Activated T-cell treated with anti-CD3 and anti-CD28 coated beads, Interleukin-2, amount 50 U/mL, for 72 hours (primary cell): ENCODE measurements at places on chromosomes 3 and 15.
A peak's percentile ranks its signal among the peaks of the same experiment; 100 is the strongest.

DNA sequence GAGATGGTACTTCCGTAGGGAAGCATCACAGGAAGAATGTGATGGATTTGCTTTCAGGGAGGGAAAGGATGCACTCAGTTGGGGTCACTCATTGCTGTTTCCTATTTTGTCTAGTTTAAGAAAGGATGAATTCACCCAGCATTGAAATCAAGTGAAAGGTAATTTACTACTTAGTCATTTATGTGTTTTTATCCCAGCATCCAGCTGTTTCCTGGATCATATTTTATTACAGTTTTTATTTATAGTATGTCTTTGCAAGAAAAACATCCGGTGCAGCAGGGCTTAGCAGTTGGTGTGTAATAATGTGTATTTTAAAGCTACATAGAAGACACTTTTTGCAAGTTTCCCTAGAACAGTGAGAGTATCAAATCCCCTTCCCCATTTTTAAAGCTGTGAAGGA lies 37.4 kb upstream of the GOLGA8B start:
- no peak overlapping the region for H3K4me3 ChIP-seq
- H3K27ac ChIP-seq: no peak overlapping the region
- H3K36me3 ChIP-seq: no peaks in the 10 kb centered on the region
- no peaks in the 10 kb centered on the region for H3K4me1 ChIP-seq
- peaks cover 34% of the 10 kb centered on the region for H3K27me3 ChIP-seq
- no peak for DNase-seq

GRCh38 chr15:61811952-61812351 lies 248.3 kb downstream of the VPS13C start:
- H3K27ac ChIP-seq: no peak overlapping the region
- no peaks in the 10 kb centered on the region for H3K4me1 ChIP-seq
- peaks cover 28% of the 10 kb centered on the region for H3K27me3 ChIP-seq

- no peaks in the 10 kb centered on the region for H3K27me3 ChIP-seq
- H3K4me1 ChIP-seq: peaks cover 31% of the 10 kb centered on the region
- peaks cover 10% of the 10 kb centered on the region for H3K36me3 ChIP-seq
- H3K4me3 ChIP-seq: peak overlapping the region; percentile 94
- peak overlapping the region; percentile 20 for H3K27ac ChIP-seq
Measured at GRCh38 chr3:171461525-171461917, 1.3 kb upstream of the TNIK start.

DNA sequence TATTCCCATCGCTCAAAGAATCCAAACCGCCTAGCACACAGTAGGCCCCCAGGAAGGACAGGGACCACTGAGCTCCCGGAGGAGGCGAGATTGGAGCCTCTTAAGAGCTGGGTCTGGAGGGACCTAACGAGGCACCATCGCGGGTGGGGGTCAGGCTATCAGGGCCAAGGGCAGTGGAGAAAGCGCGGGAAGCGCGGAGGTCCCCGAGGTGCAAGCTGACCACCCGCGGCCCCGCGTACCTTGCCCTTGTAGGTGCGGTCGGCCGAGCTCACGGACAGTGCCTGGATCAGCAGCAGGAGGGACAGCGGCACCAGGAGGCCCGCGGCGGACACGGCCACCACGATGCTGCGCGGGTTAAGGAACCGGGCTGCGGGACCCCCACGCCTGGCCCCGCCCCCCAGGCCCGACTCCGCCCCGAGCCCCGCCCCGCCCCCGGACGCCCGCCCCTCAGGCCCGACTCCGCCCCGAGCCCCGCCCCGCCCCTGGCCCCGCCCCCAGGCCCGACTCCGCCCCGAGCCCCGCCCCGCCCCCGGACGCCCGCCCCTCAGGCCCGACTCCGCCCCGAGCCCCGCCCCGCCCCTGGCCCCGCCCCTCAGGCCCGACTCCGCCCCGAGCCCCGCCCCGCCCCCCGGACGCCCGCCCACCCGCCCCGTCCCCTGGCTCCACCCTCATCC lies 3.9 kb downstream of the ZDHHC19 start:
- peak overlapping the region; percentile 84 for H3K4me3 ChIP-seq
- H3K36me3 ChIP-seq: no peaks in the 10 kb centered on the region
- H3K27ac ChIP-seq: no peak overlapping the region
- peaks cover 7% of the 10 kb centered on the region for H3K27me3 ChIP-seq
- H3K4me1 ChIP-seq: peaks cover 19% of the 10 kb centered on the region

DNA sequence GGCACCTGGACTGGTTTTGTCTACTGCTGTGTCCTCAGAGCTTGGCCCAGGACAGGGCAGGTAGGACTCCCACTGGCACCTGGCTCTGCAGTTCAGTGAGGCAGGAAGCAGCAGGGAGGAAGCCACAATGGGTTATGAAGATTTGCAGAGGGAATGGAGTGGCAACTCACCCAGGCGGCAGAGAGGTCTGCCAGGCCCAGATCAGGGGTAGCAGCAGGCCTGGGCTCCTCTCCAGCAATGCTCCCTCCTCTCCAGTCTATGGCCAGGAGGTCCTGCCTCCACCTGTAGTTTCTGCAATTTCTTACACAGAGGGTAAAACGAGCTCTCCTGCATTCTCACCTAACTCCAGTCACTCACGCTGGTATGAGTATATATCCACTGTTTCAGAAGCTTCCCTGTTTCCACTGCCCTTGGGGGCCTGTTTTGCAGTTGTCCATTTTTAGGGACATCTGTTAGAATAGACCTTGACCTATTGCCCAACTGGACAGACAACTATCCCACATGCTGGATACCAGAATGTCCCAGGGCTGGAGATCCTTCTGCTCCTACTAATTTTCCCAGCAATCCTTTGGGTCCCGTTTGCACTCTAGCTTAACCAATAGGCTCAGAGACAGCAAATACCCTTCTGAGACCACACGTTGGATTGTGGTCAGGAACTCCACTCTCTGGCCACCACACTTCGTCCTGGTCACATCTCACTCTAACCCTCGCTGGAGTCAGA lies 35.2 kb downstream of the HMCES start:
- DNase-seq: peak; percentile 23
- peak overlapping the region; percentile 79 for H3K27ac ChIP-seq
- peaks cover 53% of the 10 kb centered on the region for H3K4me1 ChIP-seq
- H3K36me3 ChIP-seq: peaks cover 5% of the 10 kb centered on the region

GRCh38 chr3:66115858-66116654 lies 77.3 kb upstream of the MAGI1 start:
- no peaks in the 10 kb centered on the region for H3K36me3 ChIP-seq
- H3K27ac ChIP-seq: no peak overlapping the region
- H3K27me3 ChIP-seq: peaks cover 16% of the 10 kb centered on the region
- no peak for DNase-seq

GRCh38 chr3:189778340-189778950 lies 147.3 kb downstream of the TP63 start:
- H3K4me3 ChIP-seq: no peak overlapping the region
- H3K4me1 ChIP-seq: peaks cover 15% of the 10 kb centered on the region
- peaks cover under 1% of the 10 kb centered on the region for H3K27me3 ChIP-seq

- H3K4me3 ChIP-seq: no peak overlapping the region
- peaks cover 22% of the 10 kb centered on the region for H3K4me1 ChIP-seq
- no peaks in the 10 kb centered on the region for H3K36me3 ChIP-seq
- H3K27me3 ChIP-seq: no peaks in the 10 kb centered on the region
- H3K27ac ChIP-seq: no peak overlapping the region
- DNase-seq: no peak
Measured at GRCh38 chr3:27360113-27361078, 8.8 kb downstream of the NEK10 start.

- no peaks in the 10 kb centered on the region for H3K27me3 ChIP-seq
- peak overlapping the region; percentile 94 for H3K4me3 ChIP-seq
- DNase-seq: peak; percentile 60
Measured at GRCh38 chr15:74616366-74616939, 817 bp downstream of the CLK3 start.

DNA sequence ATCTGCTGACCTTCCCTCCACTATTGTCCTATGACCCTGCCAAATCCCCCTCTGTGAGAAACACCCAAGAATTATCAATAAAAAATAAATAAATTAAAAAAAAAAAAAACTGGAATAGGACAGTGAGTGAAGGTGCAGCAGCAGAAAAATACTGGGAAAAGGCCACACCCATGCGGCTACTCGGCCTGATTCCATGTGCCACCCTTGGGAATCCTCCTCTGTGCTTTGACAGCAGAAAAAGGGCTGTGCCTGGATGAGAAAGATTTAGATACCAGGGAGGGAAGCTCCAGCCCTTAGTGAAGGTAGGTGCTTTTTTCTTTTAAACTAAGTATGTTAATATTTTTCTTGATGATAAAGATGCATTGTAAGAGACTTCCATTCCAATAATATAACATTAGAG lies 107.8 kb downstream of the CTNNB1 start:
- no peak for DNase-seq
- H3K27me3 ChIP-seq: no peaks in the 10 kb centered on the region
- no peaks in the 10 kb centered on the region for H3K36me3 ChIP-seq
- no peak overlapping the region for H3K27ac ChIP-seq

DNA sequence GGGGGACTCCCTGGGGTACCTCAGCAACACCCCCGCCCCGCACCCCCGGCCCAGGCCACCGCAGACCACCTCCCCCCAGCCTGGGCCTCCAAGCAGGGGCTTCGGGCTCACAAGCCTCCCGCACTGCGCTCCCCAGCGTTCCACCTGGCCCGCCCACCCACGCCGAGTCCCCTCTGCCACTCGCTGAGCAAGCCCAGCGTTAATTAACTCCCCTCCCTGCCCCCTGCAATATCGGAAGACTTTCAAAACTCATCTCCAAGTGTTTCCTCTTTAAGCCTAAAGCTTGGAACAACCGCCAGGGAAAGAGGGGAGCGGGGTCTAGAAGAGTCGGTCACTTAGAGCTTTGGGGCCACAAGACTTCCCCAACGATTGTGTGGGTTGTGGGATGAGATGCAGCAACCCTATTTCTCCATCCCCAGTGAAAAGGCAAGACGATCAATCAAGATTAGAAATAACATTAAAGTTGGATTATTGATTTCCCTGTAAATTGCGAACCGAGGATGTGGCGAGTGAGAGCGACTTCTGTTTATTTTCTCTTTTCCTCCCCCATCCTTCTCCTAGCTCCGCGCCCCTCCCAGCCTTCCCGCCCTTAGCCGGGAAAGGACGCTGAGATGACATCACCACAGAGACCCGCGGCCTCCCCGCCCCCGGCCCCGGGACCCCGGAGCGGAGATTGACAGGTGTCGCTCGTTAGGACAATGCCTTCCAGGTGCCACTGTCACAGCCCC lies 30.2 kb downstream of the NR2F2 start:
- no peak for DNase-seq
- peaks cover 77% of the 10 kb centered on the region for H3K27me3 ChIP-seq
- H3K27ac ChIP-seq: no peak overlapping the region
- H3K4me1 ChIP-seq: peaks cover 30% of the 10 kb centered on the region
- H3K4me3 ChIP-seq: no peak overlapping the region

GRCh38 chr15:33119865-33120264 lies 74.6 kb downstream of the FMN1 start:
- no peaks in the 10 kb centered on the region for H3K4me1 ChIP-seq
- H3K27ac ChIP-seq: no peak overlapping the region
- DNase-seq: no peak

DNA sequence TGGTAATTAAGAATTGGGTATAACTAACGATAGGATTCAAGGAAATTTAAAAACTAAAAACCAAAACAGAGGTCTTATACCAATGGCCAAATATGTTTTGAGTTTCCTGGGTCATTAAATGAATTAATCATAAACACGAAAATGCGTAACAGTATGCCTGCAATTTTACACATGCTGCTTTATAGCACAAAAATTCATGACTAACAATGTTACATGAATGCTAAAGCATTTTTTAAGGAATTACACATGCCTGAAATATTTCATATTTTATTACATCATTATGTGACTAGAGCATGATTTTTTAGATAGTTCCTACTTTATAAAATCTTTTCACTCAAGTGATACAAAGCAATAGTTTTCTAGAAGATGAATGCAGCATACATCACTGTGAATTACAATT lies 74.7 kb downstream of the ZNF148 start:
- no peaks in the 10 kb centered on the region for H3K27me3 ChIP-seq
- no peak for DNase-seq
- peaks cover 12% of the 10 kb centered on the region for H3K4me1 ChIP-seq
- no peak overlapping the region for H3K27ac ChIP-seq

DNA sequence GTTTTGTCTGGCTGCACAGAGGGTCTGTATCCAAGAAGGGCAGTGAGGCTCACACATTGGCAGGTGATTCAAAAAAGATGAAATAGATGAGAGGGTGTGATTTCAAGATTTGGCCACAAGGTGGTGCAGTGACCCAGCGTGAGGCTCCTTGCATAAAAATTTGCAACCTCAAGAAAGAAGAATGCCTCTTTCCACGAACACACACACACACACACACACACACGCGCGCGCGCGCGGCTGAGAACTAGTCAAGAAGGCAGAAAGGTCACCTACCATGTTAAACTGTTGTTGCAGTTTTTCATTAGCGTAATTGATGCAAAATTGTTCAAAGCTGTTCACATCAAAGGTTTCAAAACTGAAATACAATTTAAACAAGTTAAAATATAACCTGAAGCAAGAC lies 39.2 kb downstream of the MYO5C start:
- no peaks in the 10 kb centered on the region for H3K27me3 ChIP-seq
- H3K36me3 ChIP-seq: no peaks in the 10 kb centered on the region
- H3K4me1 ChIP-seq: peaks cover 50% of the 10 kb centered on the region

- peaks cover 30% of the 10 kb centered on the region for H3K4me1 ChIP-seq
- H3K27ac ChIP-seq: no peak overlapping the region
- no peaks in the 10 kb centered on the region for H3K27me3 ChIP-seq
- no peaks in the 10 kb centered on the region for H3K36me3 ChIP-seq
- peak overlapping the region; percentile 9 for H3K4me3 ChIP-seq
Measured at GRCh38 chr3:49930922-49931321, 1.3 kb upstream of the MON1A start.

- H3K36me3 ChIP-seq: no peaks in the 10 kb centered on the region
- H3K4me3 ChIP-seq: no peak overlapping the region
- no peak overlapping the region for H3K27ac ChIP-seq
- H3K27me3 ChIP-seq: no peaks in the 10 kb centered on the region
- H3K4me1 ChIP-seq: no peaks in the 10 kb centered on the region
Measured at GRCh38 chr3:7585052-7585451, 724.1 kb downstream of the GRM7 start.

DNA sequence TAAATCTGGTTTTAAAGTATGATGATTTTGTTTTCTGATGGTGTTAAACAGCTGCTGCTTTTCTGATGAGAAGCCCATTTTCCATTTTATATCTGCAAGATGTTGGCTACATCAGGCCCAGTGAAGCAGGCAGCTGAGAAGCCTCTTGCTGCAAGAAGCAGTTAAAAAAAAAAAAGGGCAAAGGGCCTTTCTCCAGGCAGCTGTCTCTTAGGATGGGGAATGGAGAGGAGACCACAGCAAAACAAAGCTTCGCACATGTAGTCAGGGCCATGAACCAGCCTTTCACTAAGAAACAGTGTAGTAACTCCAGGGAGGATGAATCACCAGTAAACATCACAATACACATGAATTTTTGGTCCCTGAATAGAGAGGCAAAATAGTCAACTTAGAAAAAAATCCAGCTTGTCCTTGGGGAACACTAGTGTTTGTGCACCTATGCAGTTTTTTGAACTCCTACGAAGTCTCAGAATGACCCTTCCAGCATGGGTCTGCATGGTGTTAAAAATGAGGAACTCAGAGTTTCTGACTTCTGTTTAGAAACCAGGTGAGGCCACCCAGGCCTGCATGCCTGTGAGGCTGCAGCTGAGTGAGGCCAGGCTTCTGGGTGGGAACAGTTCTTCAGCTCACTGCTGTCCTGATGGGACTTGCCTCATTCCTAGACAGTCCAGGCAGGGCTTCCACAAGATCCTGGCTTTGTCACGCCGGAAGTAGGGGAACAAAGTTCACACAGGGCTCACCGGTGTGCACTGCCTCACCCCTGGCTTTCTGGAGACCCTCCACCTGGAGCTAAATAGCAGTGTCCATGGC lies 518.7 kb downstream of the MCTP2 start:
- H3K36me3 ChIP-seq: no peaks in the 10 kb centered on the region
- no peak for DNase-seq
- no peak overlapping the region for H3K4me3 ChIP-seq
- H3K27ac ChIP-seq: no peak overlapping the region
- no peaks in the 10 kb centered on the region for H3K4me1 ChIP-seq

GRCh38 chr15:77846986-77847385 lies 214.3 kb upstream of the LINGO1 start:
- H3K4me1 ChIP-seq: no peaks in the 10 kb centered on the region
- H3K27ac ChIP-seq: no peak overlapping the region
- no peak for DNase-seq
- peaks cover 29% of the 10 kb centered on the region for H3K27me3 ChIP-seq
